ENCODE measurements at places on chromosomes 4 and X.

DNA sequence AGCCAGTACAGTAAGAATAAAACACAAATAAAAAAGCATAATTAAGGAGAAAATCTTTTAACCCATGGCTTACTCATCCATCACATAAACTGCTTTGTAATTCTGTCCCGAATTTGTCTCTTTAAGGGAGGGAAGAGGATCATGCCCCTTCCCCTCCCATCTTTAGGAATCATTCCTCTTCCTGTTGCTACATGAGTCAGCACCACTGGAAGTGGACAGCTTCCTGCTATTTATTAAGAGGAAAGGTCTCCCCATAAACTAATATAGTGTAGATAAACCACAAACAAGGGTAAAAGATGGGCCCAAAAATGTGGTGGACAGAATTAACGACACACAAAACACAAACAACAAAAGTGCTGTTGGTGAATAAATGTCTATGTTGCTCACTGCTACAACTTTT is 75.8 kb downstream of the PPP3CA start:
- DNase-seq = no peak

DNA sequence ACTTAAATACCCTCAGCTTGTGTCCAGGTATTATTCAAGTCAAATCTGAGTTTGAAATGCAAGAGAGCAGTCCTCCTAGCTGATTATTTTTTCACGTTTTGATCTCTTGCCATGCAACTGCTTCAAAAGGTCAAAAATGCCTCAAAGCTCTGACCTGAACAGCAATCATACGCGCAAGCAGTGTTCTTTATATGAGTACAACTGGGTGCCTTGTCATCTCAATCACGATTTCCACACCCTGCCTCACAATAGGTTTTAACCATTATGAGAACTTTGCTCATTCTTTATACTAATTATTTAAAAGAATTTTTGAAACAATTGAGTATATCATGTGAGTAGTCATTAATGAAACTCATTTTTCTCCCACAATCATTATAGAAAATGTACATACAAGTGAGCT is 649.1 kb downstream of the DMD start:
- DNase-seq = no peak

- DNase-seq = no peak
Observed at GRCh38 chr4:77201343-77201742, 44.3 kb downstream of the CCNG2 start.

- DNase-seq = no peak
Observed at GRCh38 chr4:80307774-80308465, 27.6 kb upstream of the CFAP299 start.

DNA sequence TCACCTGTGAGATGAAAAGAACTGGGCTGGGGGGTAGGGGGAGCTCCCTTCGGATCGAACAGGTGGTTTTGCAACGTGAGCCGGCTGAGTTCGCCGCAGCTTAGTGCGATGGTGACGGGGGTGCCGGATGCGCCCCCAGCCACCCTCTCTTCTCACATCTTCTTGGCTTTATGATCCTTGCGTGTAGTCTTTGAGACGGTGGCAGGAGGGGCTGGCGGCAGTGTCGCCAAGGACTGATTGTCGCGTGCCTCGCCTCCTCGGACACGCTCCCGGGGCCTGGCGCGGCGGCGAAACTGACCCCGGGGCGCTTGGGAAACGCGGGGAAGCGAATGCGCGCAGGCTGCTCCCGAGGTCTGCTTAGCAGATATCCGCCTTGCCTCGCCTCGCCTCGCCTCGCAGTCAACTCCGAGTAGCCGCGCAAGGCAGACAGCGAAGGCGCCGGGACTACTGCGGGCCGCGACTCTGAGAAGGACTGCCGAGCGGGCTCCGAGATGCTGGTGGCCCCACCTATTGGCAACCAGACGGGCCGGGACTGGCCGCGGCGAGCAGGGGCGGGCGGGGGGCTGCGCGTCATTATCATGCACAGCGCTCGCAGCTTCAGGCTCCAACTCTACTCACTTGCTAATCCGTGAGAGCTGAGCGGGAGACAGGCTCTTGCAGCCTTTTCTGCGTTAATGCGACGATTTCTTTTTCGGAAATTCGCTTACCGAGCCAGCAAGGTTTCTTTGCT is 1.5 kb downstream of the GRID2 start:
- DNase-seq = no peak

GRCh38 chr4:100819505-100819904 is 301.7 kb upstream of the EMCN start:
- DNase-seq = no peak

DNA sequence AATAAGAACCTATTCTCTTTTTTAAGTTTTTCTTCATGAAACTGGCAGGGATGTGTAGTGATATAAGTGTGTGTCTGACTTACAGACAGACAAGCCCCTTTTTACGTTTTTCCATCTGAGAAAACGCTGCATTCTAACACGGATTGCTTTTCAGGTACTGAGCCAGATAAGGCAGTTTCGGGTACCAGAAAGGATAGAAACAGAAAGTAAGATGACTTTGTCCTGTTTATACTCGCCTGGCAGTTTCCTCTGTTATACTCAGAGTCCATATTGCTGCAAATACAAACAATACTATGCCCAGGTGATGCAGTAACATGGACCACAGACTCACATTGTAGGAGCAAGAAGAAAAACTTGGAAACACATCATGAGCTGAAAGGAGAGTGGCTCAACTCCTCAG is 2320.6 kb upstream of the AGA start:
- DNase-seq = no peak

DNA sequence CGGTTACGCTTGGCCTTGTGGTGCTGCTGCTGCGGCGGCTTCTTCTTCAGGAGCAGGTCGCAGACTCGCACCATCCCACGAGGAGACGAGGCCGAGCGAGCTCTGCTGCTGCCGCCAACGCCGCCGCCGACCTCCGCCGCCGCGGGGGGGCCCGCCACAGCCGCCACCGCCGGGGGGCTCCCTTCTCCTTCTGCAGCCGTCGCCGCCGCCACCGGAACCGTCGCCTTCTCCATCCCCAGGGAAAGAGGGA is 237 bp downstream of the ANKRD17 start:
- DNase-seq = no peak

- no peak for DNase-seq
Observed at GRCh38 chr4:1244978-1245471, 3.9 kb downstream of the CTBP1 start.

GRCh38 chr4:136934601-136935000 is 597.7 kb downstream of the PCDH18 start:
- DNase-seq = no peak

- DNase-seq = no peak
Observed at GRCh38 chrX:98299785-98300184, 1416.1 kb downstream of the RPA4 start.

GRCh38 chrX:17441965-17442364 is 67.0 kb downstream of the NHS start:
- DNase-seq = no peak

GRCh38 chrX:138986235-138986634 is 274.7 kb upstream of the FGF13 start:
- no peak for DNase-seq

DNA sequence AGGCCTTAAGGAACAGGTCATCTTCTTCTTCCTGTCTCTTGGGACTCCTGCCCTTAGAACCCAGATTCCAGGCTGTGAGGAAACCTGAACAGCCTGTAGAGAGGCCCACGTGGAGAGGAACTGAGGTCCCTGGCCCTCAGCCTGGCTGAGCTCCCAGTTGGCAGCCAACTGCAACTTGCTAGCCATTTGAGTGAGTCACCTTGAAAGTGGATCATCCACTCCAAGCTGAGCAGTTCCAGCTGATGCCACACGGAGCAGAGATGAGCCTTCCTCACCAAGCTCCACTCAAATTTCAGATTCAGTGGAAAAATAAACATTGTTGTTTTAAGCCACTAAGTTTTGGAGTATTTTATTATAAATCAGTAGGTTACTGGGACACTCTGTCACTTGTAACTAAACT is 392.5 kb downstream of the BCOR start:
- no peak for DNase-seq

DNA sequence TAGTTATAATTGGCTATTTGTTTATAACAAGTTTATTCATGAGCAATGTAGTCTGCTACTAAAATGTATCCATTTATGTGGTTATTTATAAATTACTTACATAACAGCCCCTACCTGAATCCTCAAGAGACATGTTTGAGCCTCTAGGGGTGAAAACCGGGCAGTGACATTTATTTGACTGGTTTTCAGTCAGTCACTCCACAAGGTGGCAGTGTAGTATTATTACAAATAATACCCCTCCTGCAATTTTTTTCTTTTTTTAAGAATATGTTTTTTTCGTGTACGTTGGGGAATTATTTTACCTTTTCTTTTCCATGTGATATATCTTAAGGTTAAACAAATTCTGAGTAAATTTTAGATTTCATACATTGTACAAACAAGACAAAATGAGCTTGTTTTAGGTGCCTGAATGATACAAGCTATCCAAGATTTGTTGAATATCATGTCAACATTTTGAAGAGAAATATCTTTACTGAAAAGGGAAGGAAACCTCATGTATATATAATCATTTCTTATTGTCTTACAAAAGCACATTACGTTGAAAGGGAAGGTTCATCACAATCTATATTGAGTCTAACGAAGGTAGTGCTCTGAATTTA is 598.7 kb upstream of the TECRL start:
- DNase-seq = no peak

DNA sequence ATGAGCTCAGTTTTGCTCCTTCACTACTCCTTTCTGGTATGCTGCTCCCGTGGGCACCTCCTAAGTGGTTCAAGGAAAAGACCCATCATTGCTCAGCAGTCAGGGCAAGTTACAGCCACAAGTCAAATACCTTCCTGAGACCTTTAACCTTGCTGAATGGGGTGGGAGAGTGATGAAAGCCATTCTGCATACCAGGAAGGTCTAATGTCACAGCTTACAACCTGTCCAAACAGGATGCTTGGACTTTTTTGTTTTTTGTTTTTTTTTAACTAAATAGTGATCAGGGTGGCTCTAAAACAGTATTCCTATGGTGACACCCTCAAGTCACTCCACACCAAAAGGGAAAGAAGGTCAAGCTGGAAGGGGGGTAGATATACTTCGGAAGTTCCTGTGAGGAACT is 93.1 kb downstream of the GPC3 start:
- DNase-seq = no peak

DNA sequence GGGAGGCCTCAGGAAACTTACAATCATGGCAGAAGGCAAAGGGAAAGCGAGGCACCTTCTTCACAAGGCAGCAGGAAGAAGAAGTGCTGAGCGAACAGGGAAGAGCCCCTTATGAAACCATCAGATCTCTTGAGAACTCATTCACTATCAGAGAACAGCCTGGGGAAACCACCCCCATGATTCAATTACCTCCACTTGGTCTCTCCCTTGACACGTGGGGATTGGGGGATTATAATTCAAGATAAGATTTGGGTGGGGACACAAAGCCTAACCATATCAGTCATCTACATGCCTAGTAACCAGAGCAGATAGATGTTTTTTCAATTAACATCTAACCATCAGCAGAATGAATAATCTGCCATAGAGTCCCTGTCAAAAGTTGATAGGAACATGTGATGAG is 30.4 kb downstream of the FAM13A start:
- no peak for DNase-seq

GRCh38 chrX:106481341-106481740 is 130.4 kb upstream of the RADX start:
- no peak for DNase-seq
